Motor neuron (in vitro differentiated cells): ENCODE measurements at places on chromosomes 4 and X.

- ATAC-seq, result no peak
Observed at GRCh38 chr4:73208376-73208775, 50.2 kb downstream of the ANKRD17 start.

DNA sequence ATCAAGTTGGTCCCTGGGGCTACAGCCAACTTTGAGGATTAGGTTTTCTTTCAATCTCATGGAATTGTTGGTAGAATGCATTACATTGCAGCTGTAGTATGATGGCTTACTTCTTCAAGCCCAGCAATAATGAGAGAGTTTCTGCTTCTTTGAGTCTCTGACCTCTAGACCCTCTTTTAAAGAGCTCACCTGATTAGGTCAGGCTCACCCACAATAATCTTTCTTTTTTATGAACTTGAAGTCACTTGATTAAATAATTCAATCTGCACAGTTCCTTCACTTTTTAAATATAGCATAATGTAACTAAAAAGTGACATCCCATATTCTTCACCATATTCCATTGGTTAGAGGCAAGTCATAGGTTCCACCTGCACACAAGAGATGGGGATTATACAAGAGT is 547.5 kb upstream of the CT83 start:
- no peak for ATAC-seq

- no peak for ATAC-seq
Observed at GRCh38 chr4:176883681-176884418, 91.1 kb upstream of the VEGFC start.

DNA sequence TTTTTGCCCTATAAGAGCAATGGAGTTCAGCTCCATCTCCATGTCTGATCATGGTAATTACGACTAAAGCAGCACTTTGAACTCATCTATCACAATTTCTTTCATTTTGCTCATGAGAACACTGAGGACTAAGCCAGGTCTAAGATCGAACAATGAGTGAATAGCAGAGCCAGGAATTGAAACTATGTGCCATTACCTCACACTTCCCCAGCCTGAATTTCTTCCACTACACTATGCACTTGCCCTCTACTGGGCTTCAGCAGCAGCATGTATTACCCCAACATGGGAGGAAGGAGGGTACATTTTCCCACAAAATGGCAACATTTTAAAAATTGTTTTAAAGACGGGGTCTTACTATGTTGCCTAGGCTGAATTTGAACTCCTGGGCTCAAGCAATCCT is 274.7 kb upstream of the FGF13 start:
- ATAC-seq, result no peak
